ENCODE measurements at places on chromosomes 5 and 9.

DNA sequence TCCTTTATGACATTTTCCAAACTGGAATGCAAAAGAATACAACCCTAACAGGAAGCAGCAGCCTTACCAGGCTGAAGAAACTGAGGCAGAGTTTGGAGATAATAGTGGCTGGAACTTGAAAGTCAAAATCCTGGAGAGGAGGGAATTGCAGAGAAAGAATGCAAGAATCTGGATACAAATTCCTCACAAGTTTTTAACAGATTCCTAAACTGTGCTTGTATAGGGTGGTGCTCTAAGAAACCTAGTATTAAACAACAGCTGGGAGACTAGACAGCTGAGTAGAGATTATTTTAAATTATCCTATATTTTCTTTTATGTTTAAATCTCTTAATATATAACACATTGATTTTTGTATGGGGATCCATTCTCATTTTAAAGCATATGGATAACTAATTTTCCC, 30.7 kb downstream of the INVS start:
- DNase-seq: no peak

DNA sequence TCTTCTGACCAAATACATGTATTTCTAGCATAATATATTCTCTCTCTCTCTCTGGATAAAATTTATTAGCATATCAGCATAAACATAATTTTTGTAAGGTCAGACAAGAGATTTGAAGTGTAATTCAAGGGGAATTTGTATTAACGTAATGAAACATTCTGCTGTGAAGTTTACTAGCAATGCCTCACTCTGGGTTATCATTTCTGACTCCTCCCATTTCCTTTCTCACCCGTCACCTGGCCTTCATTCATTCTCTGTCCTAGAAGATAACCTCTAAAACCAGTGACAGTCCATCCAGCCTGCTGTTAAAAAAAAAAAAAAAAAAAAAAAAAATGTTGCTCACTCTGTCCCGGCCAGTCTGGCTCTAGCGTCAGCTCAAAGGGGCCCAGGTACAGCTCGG, 27.1 kb downstream of the GRAMD2B start:
- DNase-seq: no peak

- DNase-seq: no peak
Observed at GRCh38 chr9:127856094-127856728, 1.8 kb upstream of the ENG start.

DNA sequence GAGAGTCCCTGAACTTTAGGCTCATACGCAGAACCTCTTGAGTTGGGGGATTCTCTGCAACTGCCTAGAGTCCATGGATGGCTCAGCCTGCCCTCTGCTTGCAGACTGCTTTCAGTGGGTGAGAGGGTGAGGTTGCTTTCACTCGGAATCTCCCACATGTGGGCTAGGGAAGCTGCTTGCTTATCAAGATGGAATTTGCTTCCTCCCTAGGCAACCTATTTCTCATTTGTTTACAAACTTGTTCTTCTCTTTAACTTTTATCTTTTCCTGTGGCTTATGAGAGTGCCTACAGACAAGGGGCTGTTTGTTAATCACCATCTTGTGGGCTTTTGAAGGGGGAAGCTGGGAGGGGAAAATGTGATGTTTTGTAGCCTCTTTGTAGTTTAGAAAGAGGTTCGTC, 10.0 kb downstream of the TLE4 start:
- peak; percentile 72 for DNase-seq

DNA sequence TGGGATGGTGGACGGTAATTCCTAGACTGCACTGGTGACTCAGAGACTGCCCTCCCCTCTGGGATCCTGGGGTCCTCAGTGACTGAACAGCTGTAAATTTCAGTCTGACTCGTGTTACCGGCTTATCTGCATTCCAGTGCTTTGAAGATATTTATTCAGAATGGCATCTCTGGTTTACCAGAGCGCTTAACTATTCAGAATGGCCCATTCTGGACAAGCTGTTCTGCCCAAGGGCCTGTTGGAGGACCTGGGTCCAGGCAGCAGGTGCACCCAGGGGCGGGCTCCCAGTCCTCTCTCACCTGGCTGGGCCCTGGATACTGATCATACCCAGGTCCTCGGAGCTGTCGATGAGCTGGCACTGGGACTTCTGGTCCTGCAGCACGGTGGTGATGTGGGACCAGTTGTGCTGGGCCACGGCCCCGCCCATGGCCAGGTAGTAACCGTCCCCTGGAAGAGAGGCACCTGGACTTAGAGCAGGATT, 48.0 kb downstream of the SARDH start:
- no peak for DNase-seq

DNA sequence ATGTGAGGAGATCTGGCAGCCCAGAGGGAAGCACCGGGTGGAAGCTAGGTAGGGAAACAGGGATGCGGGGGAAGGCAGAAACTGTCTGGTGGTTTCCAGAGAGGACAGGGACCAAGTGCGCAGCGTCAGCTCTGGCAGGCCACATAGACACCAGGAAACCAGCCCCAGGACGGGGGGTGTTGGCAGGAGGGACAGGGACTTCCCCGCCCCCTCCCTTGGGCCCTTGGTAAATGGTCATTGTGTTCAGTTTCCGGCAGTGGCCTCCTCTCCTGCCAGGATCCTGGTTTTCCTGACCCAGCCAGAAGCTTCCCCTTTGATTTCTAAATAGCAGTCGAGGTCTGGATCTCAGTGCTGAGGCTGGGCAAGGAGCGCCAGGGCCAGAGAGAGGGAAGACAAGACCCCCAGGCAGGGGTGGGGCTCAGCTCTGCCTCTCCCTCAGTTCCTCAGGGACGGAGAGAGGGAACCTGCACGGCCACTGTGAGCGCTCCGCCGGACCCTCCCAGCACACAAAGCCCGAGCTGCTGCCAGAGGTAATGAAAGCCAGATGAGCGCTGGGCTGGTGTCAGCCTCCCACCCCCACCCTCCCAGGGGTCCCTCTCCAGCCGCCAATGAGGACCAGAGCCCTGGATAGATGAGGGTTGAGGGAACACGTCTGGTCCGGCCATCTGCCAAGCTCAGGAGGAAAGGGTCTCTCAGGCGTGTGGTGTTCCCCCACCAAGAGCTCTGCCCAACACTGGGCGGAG, 1.8 kb downstream of the RALGDS start:
- no peak for DNase-seq

GRCh38 chr5:31855134-31856040, 216.5 kb downstream of the PDZD2 start:
- DNase-seq: no peak

DNA sequence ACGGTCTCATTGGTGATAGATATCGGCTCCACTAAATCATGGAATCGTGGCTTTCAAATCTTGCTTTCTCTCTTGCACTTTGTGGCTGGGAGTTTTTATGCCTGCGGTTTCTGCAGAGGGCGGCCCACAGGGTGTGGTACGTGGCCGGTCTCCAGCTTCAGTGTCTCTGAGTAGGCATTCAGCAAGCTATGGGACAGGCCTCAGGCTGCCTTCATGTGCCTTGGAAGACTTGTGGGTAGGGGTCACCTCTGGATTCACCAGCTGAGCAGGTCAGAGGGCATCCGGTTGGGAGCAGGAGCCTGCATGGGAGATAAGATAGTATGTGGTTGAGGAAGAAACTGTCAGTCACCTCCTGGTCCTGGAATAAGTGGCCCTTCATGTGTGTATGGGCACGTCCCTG, 47.7 kb downstream of the AMBP start:
- no peak for DNase-seq

DNA sequence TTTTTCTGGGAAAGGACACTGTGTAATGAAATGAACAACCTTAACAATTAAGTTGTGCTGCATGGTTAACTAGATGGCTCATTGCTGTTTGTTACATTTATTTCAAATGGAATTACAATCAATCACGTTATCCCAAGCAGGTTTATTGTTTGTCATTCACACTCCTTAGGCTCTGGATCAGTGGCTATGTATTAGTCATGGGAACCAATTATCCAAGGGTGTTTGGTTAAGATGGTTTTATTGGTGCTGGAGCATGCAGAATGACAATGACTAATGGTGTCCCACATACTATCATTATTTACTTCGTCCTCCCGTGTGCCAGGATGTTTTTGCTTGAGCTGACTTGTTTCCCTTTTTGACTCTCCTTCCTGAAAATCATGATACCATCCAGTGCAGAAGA, 10.6 kb upstream of the TRPC7 start:
- DNase-seq: no peak

- DNase-seq: no peak
Observed at GRCh38 chr5:102107865-102108264, 188.2 kb downstream of the SLCO4C1 start.

GRCh38 chr9:28651050-28651722, 1077.9 kb upstream of the C9orf72 start:
- DNase-seq: no peak

- DNase-seq: no peak
Observed at GRCh38 chr5:89105836-89106235, 222.9 kb upstream of the MEF2C start.

DNA sequence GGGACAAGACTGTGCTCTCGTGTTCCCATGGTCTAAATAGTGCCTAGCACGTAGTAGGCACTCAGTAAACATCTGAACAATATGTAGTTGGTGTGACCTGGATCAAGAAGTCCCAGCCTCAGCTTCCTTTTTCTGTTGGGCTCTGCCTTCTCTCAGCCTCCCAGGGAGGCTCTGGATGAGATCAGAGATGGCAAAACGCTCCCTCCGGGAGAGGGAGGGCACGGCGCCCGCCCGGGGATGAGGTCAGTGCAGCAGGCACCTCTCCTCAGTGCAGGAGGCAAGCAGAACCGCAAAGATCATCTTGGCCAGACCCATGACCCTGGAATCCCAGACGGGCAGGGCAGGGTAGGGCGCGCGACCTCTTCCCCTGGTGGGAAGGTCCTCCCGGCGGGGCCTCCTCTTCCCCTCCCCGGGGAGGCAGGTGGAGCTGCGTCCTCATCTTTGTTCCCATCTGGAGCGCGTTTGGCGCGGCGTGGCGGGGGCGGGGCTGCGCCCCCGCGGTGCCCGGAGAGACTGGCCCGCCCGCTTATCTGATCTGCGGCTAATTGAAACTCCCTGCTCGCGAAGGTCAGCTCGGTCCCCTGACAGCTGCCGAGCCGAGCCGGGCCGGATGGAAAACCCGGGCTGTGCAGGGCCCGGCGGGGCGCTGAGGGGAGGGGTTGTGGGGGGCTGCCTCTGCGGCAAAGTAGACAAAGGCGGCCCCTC, 60.9 kb downstream of the CXXC5 start:
- no peak for DNase-seq

DNA sequence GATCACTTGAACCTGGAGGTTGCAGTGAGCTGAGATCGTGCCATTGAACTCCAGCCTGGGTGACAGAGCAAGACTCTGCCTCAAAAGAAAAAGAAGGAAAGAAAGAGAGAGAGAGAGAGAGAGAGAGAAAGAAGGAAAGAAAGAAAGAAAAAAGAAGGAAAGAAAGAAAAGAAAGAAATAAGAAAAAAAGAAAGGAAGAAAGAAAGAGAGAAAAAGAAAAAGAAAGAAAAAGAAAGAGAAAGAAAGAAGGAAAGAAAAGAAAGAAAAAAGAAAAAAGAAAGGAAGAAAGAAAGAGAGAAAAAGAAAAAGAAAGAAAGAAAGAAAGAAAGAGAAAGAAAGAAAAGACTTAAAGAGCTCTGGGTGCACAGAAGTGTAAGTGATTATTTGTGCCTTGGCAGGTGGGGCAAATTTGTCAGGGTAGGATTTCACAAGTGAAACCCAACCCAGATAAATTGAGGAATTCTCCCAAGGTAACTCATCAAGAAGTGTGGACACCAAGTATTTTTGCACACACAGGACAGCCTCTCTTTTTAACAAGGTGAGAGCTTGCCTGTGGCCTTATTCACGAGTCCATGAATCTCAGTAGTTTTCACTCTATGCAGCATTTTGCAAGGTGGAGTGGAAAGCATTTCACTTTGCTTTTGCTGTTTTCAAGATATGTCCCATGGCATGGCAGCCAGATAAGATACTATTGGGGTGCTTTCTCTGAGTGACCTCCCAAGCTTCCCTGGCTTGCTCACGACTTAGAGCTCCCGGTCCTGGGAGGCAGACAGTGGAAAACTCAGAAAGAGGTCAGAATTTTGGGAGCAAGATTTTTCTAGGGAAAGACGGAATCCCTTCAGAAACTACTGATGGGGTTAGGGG, 57.8 kb downstream of the C9orf153 start:
- DNase-seq: no peak

DNA sequence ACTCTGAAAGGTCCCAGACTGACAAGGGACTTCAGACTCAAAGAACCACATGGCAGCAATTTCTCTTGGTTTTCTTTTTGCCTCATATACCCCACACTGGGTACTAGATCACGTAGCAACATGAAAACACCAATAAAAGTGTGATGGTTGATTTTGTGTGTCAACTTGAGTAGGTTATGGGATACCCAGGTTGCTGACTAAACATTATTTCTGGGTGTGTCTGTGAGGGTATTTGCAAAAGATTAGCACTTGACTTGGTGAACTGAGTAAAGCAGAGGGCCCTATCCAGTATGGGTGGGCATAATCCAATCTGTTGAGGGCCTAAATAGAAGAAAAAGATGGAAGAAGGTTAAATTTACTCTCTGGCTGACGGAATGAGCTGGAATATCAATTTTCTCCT, 53.8 kb upstream of the ZNF618 start:
- no peak for DNase-seq

DNA sequence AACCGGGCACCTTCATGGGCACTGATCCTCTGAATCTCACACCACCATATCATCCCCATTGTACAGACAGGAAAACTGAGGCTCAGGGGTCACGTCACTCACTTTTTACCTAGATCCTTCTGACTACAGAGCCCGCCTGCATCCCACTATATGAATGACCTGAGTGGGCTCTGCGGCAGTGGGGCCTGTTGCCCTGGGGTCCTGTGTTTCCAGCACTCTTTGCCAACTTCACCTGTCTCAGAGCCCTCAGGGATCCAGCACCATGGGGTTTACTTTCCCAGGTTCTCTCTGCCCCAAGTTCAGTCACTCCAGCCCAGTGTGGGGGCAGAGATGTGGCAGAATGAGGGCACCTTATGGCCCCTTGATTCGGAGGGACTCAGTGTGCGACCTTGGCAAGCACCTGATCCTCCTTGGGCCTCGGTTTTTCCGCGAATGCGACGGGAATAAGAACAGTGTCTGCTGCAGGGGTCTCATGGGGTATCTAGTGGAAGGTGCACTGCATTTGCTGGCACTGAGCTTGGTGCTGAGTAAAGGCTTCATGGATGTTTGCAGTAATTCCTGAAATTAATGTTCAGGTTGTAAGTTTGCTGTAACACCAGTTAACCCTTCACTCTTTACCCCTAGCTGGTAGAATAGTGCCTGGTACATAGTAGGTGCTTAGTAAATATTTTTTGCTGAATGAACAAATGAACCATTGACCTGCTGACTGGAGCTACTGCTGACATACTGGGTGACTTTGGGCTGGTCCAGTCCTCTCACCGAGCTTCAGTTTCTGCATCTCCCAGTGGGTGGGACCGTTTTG, 47.1 kb upstream of the BOD1 start:
- no peak for DNase-seq

DNA sequence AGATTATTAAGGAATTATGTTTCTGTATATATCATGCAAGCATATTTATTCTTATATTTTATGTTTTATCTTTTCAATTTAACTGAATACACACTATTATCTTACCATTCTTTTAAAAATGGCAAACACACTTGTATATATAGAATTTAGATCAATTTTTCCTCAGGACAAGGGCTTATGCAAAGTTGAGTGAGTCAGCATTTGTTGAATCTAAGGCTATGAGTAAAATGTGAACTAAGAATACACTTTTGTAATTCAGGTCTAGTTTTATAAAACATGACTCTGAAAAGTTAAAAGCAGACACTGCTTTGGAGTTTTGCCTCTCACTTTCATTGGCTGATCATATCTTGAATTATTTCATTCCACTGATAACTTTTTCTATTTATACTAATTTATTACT, 127.8 kb downstream of the FOCAD start:
- no peak for DNase-seq

Measured in AG04449 (cell line).